Activated CD8-positive, alpha-beta memory T cell treated with anti-CD3 and anti-CD28 coated beads for 48 hours (primary cell): ENCODE measurements at places on chromosomes 6 and 20.

- DNase-seq = no peak
These were observed 12.2 kb upstream of the ARMC2 start for GRCh38 chr6:108836061-108836460.

GRCh38 chr6:137362878-137363804 is 131.1 kb downstream of the OLIG3 start:
- DNase-seq = no peak

DNA sequence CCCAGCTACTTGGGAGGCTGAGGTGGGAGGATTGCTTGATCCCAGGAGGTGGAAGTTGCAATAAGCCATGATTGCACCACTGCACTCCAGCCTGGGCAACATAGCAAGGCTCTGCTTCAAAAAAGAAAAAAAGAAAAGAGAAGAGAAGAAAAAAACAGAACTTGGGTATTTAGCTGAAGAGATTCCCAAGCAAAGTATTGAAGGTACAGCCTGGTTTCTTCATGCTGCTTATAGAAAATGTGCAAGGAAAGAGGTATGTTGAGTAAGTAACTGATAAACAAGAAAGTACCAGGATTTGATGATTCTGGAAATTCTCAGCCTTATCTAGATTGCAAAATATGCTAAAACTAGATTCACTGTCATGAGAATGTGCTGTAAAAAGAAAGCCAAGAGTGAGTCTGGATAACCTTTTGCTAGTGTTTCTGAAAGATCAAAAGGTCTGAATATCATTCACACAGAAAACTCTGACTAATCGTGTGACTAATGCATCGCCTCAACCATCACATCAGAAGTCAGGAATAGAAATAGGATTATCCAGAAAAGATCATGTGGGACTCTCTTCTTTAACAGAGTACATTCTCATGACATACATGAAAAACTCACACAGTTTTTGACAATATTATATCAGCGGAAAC is 32.4 kb upstream of the NOP56 start:
- DNase-seq = no peak

DNA sequence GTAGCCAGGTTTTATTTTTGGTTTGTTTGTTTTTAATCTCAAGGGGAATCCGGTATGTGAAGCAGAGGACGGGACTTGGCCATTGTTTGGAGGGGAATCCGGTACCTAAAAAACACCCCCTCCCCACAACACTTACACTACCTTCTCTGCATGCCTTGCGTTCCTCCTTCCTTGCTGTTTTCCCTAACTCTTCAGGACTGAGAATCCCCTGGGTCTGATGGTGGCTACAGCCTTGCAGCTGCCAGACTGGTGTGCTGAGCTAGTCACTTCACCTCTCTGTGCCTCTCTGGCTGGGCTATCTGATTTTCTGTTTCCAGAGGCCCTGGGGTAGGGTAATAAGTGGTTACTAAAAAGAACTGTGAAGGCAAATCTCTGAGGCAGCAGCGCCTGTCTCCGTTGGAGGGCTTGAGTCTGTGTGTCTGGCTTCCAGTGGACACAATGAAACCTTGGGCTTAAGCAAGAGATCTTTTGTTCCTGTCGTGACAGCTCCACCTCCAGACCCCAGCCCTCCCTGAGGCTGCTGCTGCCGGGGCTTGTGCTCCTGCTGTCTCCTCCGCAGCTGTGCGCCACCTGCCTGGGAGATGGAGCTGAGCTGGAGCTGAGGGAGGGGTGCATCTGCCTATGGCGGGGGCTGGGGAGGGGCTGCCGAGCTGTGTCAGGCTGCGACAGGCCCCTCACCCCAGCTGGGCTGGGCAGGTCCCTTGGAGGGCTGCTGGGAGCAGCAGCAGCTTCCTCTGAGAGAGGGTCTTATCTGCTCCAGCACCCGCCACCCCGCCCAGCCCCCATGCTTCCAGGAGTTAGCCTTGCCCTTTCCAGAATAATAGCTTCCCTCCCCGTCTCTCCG is 65.8 kb upstream of the CCDC167 start:
- DNase-seq = no peak

- no peak for DNase-seq
These were observed 27.9 kb downstream of the MANBAL start for GRCh38 chr20:37317316-37317715.

DNA sequence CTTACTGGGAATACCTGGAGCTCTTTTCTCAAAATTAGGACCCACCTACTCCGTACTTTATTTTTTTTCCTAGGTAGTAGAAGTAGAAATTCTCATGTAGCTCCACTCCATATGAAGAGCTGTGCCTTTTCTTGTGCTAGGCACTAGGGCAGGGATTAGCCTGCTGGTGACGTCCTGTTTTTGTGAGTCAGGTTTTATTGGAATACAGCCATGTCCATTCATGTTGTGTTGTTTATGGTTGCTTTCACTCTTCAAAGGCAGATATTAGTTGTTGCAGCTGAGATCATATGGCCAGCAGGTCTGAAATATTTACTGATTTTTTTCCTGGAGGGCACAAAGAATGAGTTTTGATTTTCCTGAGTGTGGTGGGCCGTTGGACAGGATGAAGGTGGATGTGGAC is 20.5 kb downstream of the XRN2 start:
- no peak for DNase-seq

DNA sequence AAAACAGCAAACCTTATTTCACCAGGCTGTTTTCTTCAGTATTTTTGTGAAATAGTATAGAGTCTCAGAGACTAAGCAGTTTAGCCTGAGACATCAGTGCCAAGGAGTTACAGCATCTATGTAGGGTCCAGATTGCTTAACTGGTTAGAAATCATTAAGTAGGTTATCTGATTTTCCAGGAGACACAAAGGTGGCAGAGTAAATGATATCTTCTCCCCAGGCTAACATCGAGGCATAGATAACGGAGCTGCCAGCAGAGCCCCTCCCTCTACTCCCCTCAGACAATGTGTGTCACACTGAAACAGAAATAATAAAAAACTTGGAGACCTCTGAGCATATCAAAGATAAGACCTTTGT is 473.0 kb upstream of the CITED2 start:
- no peak for DNase-seq

DNA sequence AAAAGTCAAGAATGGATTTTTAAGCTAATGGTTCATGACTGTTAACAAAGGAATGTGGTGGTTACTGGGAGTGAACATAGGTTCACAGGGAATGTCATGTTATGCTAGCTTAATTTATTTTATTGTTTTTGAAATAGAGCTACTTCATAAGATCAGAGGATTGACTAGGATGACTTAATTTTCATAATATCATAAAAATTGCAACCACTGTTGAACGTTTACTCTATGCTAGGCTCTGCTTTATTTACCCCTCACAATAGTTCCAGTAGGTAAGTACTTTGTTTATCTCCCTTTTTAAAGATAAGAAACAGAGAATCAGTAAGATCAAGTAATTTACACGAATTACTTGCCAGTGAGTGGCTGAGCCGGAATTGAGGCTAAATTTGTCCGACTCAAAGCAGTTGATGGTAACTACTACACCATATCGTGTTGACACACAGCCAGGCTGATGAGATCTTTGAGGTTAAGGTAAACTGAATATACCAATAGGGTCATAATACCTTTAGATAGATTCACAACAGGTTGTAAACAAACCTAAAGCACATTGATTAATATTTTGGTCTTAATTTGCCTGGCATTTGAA is 194.6 kb upstream of the CITED2 start:
- no peak for DNase-seq
